AG04449 (cell line): ENCODE measurements at places on chromosomes 5 and 9.

DNA sequence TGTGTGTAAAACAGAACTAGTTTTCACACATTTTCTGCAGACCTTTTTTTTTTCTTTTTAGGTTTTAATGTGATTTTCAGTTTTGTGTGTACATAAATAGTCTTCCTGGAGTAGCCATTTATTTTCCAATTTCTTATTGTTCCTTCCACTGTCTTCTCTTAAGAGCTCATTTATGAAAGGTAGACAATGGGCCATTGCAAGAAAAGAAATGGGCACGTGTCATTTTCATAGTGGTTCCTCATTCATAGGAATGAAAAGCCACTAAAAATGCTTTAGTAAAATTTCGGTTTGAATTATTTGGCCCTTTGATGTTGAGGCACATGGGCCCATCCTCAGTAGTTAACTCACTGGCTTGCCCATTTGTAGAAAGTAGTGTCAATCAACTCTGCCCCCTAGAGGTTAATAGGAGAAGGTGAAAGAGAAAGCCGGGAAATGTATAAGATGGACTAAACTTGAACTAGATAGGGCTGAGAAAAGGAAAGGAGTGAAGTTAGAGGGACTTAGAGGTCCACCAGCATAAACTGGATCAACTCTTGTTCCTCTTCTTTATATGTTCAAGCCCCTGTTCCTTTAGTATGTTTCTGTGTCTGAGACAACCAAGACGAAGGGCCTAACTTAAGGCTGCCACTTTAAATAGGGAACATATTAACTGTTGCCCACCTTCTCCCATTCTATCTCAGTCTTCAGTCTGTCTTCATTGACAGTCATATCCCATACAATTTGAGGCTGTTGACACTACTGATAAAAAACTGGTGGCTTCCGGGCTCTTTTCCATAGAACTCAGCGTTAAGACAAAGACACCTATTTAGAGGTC is 72.6 kb downstream of the SMARCA2 start:
- no peak for DNase-seq

- DNase-seq = no peak
These were observed 447 bp downstream of the UBLCP1 start for GRCh38 chr5:159263569-159263905.

DNA sequence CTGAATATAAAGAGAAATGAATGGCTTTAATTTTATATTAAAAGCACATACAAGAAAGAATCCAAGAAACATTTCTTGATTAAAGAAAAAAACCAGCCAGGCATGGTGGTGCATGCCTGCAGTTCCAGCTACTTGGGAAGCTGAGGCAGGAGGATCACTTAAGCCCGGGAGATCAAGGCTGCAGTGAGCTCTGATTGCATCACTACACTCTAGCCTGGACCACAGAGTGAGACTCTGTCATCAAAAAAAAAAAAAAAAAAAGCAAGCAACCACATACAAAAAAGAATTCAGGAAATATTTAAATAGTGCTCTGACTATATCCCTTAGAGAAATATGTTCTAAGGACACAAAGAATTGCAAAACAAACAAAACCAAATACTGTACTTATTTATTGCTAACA is 2.5 kb upstream of the PLAC8L1 start:
- DNase-seq = peak; percentile 12

GRCh38 chr5:124871303-124871702 is 124.9 kb upstream of the ZNF608 start:
- DNase-seq = peak; percentile 26

- DNase-seq = no peak
These were observed 153.9 kb downstream of the SMC2 start for GRCh38 chr9:104247899-104248460.

DNA sequence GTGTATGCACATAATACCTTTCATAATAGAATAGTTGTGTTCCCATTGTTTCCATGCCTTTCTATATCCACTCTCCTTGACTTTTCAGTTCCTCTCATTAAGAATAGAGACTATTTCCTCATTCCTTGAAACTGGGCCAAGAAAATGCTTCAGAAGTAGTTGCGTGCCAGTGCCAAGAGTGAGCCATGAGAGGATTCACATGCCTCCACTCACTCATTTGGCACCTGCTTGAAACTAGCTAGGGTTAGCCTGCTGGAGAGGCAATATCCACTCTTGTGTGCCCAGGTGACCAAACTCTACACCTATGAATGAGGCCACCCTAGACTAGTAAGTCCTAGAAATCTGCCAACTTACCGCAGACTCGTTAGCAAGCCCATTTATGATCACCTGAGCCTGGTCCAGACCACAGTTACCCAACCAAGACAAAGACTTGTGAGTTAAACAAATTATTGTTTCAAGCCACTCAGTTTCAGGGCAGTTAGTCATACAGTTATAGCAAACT is 276.3 kb downstream of the EPB41L4A start:
- DNase-seq = no peak
